Activated CD8-positive, alpha-beta T cell treated with anti-CD3 and anti-CD28 coated beads, Interleukin-2, amount 10 ng/mL, durations not matched to agents 7 days and 5 days (primary cell): ENCODE measurements at places on chromosomes 11 and 22.

GRCh38 chr11:2265396-2265795 is 5.0 kb downstream of the ASCL2 start:
- no peaks in the 10 kb centered on the region for H3K36me3 ChIP-seq
- H3K27me3 ChIP-seq: peaks cover 7% of the 10 kb centered on the region

DNA sequence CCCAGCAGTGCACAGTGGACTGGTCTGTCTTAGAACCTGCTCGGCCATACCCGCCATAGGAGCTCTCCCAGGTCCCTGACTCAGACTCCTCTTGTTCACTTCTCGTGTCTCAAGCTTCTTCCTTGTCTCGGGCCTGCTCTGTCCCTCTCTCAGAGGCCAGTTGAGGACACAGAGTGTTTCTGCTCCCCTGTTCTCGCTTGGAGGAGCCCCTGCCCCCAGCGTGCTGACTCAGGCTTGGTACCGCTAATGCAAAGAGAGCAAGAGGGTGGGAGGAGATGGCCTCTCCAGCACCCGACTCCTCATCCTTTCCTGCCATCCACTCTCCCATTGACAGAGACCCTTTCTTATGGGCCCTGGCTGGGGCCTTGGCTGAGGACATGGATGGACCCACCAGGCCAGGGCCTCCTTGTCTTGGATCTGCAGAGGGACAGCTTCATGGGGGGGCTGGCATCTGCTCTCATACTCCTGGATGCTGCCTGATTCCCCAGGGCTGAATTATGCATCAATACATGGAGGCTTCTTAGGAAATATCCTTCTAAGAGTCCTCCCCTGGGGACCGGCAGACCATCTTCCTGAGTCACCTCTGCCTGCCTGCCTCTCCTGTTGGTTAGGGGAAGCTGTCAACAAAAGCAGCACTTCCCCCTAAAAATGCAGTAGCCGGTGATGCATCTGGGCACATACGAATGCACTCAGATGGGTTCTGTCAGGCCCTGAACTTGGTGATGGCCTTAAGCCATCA is 15.9 kb downstream of the TSPAN18 start:
- H3K27me3 ChIP-seq: no peaks in the 10 kb centered on the region
- peaks cover 6% of the 10 kb centered on the region for H3K4me1 ChIP-seq
- H3K27ac ChIP-seq: no peak overlapping the region
- no peak for DNase-seq
- H3K36me3 ChIP-seq: no peaks in the 10 kb centered on the region

DNA sequence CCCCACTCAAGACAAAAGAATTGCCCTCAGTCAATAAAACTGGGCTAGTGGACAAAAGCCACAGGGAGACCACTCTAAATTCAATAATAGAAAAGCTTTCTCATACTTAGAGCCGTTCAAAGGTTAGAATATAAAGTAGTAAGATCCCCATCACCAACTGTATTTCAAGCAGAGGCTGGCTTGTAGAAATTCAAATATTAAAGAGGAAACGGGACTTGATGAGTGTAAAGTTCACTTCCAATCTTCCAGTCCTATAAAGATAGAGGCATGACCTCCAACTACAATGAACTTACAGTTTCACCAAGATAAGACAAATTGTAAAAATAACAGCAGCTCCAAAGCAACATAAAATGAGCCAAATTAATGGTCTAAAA is 70.4 kb downstream of the CCDC34 start:
- H3K27ac ChIP-seq: no peak overlapping the region
- no peak for DNase-seq
- H3K4me1 ChIP-seq: no peaks in the 10 kb centered on the region

- peaks cover 55% of the 10 kb centered on the region for H3K4me1 ChIP-seq
- H3K27ac ChIP-seq: peak overlapping the region; percentile 94
- no peak for DNase-seq
- peaks cover 80% of the 10 kb centered on the region for H3K36me3 ChIP-seq
- H3K4me3 ChIP-seq: no peak overlapping the region
Observed at GRCh38 chr22:23825246-23825905, 13.4 kb downstream of the DERL3 start.

DNA sequence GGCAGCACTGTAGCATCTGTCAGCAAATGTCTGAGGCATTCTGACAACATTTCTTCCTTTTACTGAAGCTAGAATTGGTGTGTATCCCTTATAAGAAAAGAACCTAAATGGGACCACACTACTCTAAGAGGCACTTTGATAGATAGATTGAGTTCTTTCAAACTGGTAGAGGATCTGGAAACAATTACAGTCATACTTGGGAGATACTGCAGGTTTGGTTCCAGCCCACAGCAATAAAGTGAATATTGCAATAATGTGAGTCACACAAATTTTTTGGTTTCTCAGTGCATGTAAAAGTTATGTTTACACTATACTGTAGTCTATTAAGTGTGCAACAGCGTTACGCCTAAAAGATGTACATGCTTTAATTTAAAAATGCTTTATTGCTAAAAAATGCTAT is 96.9 kb downstream of the SBF2 start:
- no peak overlapping the region for H3K4me3 ChIP-seq
- no peaks in the 10 kb centered on the region for H3K27me3 ChIP-seq
- H3K27ac ChIP-seq: no peak overlapping the region
- no peaks in the 10 kb centered on the region for H3K4me1 ChIP-seq

- no peaks in the 10 kb centered on the region for H3K27me3 ChIP-seq
- no peak overlapping the region for H3K27ac ChIP-seq
- H3K36me3 ChIP-seq: peaks cover 64% of the 10 kb centered on the region
- peaks cover 25% of the 10 kb centered on the region for H3K4me1 ChIP-seq
Observed at GRCh38 chr11:12205330-12205729, 94.9 kb downstream of the MICAL2 start.

- H3K4me1 ChIP-seq: peaks cover 36% of the 10 kb centered on the region
- H3K4me3 ChIP-seq: no peak overlapping the region
- no peaks in the 10 kb centered on the region for H3K36me3 ChIP-seq
- no peak overlapping the region for H3K27ac ChIP-seq
- no peaks in the 10 kb centered on the region for H3K27me3 ChIP-seq
Observed at GRCh38 chr11:9861860-9862725, 198.2 kb downstream of the SWAP70 start.
